ENCODE measurements at places on chromosomes 16 and 17.

DNA sequence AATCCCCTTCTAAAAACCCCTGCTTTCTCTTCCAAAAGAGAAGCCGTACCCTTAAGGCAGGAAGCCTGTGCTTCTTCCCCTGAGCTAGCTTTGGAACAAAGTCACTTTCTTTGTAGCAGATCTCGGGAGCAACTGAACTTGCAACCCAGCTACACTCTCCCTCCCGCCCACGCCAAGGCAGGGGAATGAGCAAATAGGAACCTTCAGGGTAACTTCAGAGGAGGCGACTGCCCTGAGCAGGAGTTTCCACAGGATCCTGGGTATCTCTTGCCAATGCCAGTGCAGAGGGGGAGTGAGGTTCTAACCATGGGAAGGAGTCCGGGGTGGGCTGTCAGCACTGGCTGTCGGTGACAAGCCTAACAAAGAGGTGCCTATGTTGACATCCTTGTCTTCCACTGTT lies 5.9 kb upstream of the PIRT start:
- DNase-seq, result no peak

DNA sequence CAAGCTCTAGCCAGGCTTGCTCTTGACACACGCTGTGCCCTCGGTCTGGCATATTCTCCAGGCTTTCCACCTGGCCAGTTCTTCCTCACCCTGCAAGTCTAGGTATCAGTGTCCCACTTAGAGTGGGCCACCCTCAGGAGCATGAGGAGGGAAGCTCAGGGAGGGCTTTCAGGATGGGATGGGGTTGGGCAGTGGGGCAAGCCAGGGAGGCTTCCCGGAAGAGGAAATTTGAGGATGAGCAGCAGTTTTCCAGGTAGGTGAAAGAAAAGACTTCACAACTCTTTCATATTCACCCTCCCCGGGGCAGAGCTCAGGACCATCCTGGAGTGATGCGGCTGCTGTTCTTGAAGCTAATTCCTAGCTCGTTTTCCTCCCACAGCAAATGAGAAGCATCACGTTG lies 14.5 kb upstream of the LDHD start:
- no peak for DNase-seq

DNA sequence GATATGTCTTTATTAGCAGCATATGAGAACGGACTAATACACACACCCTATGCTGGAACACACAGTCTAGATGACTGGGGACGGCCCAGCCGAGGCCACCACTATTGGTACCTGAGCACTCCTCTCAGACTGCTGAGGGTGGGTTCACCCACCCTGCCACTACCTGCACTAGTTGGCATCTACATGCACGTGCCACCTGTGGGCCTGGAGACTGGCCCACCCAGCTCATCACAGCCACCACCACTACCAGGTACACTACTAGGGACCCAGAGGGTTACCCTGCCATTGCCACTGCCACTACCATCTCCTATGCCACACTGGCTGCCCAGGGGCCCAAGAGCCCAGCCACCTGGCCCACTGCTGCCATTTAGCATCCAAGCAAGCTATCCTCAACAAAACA lies 32.5 kb downstream of the MEAK7 start:
- DNase-seq, result no peak

- peak; percentile 61 for DNase-seq
These were observed 722 bp upstream of the SLC38A10 start for GRCh38 chr17:81295676-81296381.

DNA sequence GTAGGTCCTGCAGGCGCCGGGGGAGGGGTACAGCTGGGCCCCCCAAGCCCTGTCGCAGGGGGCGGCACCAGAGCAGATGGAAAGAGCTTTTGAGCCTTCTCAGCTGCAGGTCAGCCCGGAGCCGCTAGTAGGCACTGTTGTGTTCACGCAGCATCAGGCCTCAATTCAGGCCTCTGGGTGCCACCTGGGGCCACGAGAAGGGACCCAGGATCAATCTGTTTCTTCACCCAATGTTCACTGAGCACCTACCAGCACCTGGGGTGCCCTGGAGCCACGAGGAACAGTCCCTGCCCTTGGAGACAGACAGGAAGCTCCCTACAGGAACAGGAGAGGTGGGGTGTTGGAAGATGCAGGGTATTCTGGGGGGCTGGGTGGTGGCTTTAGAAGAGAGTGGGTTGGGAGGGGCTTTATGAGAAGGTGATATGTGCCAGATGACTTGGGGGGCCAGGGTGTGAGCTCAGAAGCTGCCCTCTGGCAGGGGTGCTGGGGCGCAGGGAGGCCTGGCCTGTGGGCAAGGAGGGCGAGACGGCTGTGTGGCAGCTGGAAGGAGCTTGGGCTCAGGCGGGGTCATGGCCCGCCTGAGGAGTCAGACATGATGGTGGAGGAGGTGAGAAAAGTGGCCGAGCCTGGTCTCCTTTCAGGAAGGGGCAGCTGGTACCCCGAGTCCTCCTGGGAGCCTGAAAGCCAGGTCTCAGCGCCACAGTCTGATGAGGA lies 121.9 kb upstream of the GSE1 start:
- peak; percentile 48 for DNase-seq

DNA sequence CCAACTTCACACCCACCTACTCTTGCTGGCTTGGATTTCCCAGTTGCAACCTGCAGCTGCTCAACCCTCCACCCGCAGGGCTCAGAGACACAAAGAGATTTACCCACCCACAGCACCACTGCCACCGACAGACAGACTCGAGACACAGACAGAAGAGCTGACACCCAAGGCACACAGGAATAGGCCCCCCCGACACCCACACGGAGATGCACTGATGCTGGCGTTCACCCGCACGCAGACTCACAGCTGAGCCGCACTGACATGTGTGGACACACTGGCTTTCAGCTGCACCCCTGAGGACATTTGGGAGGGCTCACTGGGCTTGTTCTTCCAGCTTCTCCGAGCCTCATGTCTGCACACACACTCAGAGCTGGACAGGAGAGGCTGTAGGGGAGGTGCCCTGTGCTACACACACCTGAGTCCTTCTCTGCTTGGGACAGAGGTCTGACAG lies 8.2 kb downstream of the STX1B start:
- no peak for DNase-seq

- no peak for DNase-seq
These were observed 173.0 kb downstream of the C16orf95 start for GRCh38 chr16:87144232-87144631.

Data from stimulated activated naive CD8-positive, alpha-beta T cell treated with anti-CD3 and anti-CD28 coated beads, Interleukin-15, amount 100 ng/mL, for 72 hours (primary cell).